Left renal cortex interstitium (tissue), 4 donors: ENCODE measurements at places on chromosomes 5 and 9. TPM values are rescaled to one million over a fixed set of nuclear protein-coding genes. Genes with fewer than 3 reads are reported as not detected.

Gene PCDHB14
- 9.5 TPM for polyA plus RNA-seq

Gene TMOD1
- polyA plus RNA-seq: 0.55 TPM

Gene IL4
- polyA plus RNA-seq: not detected

Gene LECT2
- 1.3 TPM for polyA plus RNA-seq

Gene TRIM36
- polyA plus RNA-seq: 2.5 TPM

DNA sequence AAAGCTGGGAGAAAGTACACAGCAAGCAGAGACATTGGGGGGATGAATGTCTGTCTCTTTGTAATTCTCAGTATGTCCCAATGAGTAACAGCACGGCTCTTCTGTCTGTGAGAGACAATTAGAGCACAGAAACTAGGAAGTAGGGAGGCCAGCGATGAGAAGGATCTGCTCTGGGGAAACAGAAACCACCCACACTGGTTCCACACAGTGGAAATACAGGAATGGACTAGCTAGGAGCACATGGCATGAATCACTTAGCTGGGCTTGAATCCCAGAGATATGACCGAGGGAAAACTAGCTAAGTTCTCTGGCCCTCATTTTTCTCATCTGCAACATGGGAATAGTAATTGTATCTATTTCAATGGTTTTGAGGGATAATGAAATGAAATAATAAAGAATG, 895.9 kb downstream of the TLE4 start:
- DNase-seq: no peak

DNA sequence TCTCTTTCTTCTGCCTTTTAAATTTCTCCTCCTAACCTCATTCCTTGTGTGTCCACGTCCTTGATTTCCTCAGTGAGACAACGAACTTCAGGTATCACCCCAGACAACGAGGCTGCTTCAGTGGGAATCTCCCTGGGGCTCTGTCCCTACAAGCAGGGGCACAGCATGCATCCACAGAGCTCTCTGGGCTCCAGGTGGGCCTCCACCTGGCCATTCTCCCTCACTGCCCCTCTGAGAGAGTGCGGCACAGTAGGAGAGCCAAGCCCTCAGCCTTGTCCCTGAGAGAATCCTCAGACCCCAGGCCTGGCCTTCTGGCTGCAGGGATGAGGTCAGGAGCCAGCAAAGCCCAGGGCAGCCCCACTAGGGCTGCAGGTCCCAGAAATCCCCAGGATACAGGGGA, 105.3 kb downstream of the LHFPL2 start:
- no peak for DNase-seq

GRCh38 chr9:33164138-33164809, 2.9 kb downstream of the B4GALT1 start:
- no peak for DNase-seq

DNA sequence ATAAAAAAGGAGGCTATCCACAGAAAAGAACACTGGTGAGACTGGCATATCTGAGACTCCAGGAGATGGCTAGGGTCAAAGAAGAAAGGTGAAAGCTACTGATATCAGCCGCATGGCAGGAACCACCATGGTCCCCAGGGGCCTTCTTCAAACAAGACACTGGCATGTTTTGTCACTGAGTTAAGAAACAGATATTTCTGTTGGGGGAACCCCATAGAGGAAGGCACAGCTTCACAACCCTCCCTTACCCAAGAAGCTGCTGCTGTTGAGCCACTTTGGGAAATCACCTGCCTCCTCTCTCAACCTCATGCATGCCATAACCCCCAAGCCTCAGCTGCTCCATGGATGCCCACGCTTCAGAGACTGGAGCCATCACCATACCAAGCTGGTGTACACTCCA, 13.3 kb upstream of the BTNL3 start:
- DNase-seq: no peak

- no peak for DNase-seq
Observed at GRCh38 chr9:120857902-120858301, 15.2 kb upstream of the PSMD5 start.

DNA sequence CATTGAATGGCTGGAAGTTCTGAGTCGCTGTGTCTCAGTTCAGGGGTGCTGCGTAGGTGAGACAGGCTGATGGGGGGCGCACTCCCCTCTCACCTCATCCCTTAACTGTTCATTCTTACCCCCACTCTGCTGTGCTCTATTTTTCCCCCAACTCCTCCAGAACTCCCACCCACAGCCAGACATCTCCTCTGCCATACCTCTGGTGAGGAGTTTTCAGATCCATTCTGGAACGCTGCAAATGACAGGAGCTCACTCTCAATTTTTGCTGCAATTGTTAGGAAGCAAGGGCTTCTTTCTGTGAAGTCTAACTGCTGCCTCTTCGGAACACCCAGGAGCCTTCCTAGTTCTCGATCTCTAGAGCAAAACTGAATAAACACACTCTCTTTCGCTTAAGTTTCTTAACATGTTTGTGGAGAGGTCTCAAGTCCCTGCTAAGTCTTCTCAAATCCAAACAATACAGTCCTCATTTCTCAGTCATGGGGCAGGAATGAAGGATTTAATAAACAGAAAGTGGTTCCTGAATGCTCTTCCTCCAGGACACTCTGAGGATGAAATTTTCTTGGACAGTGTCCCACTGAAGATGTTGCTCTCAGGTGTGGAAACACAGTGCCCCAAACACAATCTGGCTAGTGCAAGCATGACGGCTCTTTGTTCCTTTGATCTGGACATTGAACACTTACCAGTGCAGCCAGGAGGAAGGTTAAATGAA, 387.7 kb downstream of the KDM4C start:
- DNase-seq: no peak

GRCh38 chr9:87580941-87581438, 83.3 kb downstream of the DAPK1 start:
- no peak for DNase-seq

- DNase-seq: no peak
Observed at GRCh38 chr5:105380126-105380525, 1817.5 kb upstream of the NUDT12 start.
